Omental fat pad (tissue), 4 donors: ENCODE measurements at places on chromosomes 4 and X. TPM values are rescaled to one million over a fixed set of nuclear protein-coding genes. Genes with fewer than 3 reads are reported as not detected.

Gene SH3D19
- total RNA-seq: 166 TPM

Gene IBSP
- not detected for total RNA-seq

Gene ADRA2C
- total RNA-seq: 8.0 TPM

Gene SLC26A1
- total RNA-seq: 0.12 TPM

Gene ZFYVE28
- total RNA-seq: 24.5 TPM

Gene HTRA3
- total RNA-seq: 15.8 TPM

Gene RAB40A
- total RNA-seq: 0.19 TPM

Gene MAGEA4
- total RNA-seq: not detected

Gene MTNR1A
- total RNA-seq: not detected

Gene NAA11
- not detected for total RNA-seq

Gene PDGFRA
- 164 TPM for total RNA-seq

Gene TLR10
- total RNA-seq: 0.46 TPM

Gene RCHY1
- total RNA-seq: 29.2 TPM

Gene HOPX
- total RNA-seq: 3.6 TPM

Gene SEC24D
- total RNA-seq: 52.6 TPM

Gene GPC3
- total RNA-seq: 146 TPM

Gene EPHA5
- not detected for total RNA-seq

Gene SMIM10
- 3.5 TPM for total RNA-seq

Gene P2RY10
- 1.5 TPM for total RNA-seq

Gene SLC2A9
- total RNA-seq: 4.7 TPM

Gene PAGE5
- total RNA-seq: not detected
